ENCODE measurements at places on chromosomes 2 and 18. TPM values are rescaled to one million over a fixed set of nuclear protein-coding genes. Genes with fewer than 3 reads are reported as not detected.

DNA sequence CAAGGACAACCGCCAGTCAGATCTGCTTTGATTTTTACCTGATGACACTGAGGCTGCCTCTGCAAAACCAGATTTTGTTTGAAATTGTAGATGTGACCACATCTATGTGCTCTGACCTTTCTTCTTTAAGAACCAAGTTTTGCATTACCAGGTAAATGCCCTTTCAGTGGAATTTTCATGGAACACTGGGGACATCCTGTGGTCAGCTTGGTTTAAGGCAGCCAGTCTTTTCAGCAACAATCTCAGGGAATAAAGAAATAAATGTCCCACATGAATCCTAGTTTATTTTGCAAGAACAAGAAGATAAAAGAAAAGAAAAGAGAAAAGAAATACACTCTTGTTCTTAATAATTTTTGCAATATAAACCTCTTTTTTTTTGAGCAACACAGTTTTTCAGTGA, 90.6 kb downstream of the POU3F3 start:
- no peak for DNase-seq

DNA sequence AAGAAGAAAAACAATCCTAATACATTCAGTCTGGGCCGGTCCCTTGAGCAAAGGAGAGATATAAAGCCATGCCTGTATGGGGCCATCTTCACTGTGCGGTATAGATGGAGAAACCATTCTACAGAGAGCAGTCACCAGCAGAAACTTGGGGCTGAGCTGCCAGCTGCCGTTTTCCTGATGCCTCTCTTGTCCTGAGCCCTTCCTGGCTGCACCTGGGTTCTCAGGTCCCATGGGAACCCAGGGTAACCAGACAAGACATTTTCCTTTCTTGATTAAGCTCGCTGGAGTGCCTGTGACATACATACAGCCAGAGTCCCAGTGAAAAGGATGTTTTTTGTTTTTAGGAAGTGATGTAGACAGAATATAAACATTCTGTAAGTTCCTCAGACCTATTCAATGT, 5.3 kb upstream of the METTL21A start:
- DNase-seq, result no peak

DNA sequence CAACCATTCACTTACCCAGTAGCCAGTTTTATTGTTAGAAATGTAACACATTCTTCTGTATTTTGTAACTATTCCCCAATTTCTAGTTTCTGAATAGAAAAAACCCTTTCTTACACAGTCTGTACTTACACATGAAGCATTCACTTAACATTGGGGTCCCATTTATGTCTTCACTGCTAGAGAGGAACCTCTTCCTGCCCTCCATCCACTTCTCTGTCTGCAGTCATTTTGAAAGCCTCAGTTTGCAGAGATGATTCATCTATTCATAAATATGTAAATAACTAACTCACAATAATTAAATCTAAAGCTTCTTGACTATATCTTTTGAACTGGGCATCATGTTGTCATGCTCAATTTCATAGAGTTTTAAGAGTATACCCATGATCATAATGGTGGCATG, 55.9 kb downstream of the ZRANB3 start:
- no peak for DNase-seq

- DNase-seq, result no peak
Measured at GRCh38 chr2:96679848-96680247, 37.3 kb downstream of the FER1L5 start.

GRCh38 chr2:222499226-222499625, 74.9 kb downstream of the SGPP2 start:
- DNase-seq, result no peak

- no peak for DNase-seq
Measured at GRCh38 chr2:58853420-58853819, 612.3 kb upstream of the FANCL start.

DNA sequence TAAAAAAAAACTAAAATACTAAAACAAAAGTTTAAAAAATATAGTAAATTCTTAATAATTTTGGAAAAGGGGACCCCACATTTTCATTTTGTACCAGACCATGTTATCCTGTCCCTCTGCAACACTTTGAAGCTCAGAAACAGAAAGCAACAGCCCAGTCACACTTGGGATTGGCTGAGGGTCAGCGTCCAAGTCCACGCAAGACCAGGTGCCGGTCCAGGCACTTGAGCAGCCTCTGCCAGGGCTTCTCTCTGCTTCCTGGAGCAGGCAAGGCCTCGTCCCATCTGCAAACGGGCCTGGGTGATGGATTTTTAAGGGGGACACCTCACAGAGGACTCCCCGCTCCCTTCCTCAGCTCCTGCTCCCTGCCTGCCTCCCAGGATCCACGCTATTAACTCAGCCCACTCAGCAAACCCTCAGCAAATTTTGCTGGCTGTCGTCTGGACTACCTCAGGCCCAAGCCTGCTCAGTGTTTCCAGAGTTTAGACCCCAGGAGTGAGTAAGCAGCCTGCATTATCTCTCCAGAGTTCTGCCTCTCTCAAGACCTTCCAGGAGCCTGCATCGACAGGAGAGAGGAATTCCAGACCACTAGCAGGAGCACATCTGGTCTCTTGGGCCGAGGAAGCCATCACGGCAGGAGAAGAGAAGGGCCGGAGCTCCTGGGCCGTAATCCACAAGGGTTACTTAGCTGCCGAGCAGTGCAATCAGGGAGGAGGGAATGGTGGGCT, 88.7 kb upstream of the STPG4 start:
- DNase-seq, result no peak

- DNase-seq, result no peak
Measured at GRCh38 chr18:22176420-22177326, 7.3 kb downstream of the GATA6 start.

DNA sequence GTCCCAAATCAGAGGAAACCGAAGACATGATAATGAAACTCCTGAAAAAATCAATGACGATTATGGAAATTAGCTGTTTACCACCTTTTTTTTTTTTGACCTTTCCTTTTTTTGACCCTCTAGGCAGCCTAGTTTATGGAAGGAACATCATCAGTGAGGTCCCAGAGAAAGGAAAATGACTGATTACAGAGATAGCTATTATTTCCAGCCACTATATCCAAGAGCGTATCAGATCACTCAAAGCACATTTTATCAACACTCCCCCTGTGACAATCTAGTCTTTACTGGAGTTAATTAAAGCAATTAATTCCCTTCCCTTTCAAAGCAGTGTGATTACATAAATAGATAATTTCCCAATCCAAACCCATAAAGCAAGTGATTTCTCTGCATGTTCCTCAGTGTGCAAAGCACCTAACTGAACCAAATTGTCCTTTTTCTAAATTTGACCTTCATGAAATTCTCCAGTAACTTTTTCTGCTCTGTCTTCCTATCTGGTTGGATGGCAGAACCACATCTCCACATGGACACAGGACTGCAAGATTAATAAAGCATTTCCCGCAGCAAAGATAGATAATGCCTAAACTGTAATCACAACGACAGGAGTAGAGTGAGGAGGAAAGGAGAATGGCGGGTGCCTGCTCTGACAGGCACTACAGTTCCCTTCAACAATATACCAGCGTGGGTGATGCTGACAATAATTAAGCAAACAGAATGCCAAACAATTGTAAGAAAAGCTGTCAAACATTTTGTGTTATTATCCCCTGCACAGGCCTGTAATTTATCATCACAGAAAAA, 194.4 kb downstream of the SLC8A1 start:
- no peak for DNase-seq

DNA sequence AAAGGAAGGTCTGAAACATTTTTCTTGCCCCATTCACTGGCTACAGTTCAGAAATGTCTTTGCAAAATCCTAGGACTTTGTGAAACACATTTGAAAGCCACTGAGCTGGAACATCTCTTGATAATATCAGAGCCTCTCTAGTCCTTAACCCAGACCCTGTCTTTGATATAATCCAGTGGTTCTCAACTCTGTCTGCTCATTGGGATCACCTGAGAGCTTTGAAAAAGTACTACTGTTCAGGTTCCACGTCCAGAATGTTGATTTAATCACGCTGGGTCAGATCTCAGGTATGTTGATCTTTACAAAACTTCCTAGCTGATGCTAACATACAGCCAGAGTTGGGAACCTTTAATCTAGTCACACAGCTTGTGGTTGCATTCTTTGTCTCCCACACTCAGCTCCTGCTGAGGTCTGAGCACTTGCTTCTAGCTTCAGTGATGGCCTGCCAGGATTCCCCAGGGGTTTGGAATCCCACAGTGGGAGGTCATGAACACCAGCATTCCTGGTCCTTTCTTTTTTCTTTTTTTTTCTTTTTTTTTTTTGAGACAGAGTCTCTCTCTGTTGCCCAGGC, 262.7 kb downstream of the SETBP1 start:
- DNase-seq, result no peak

GRCh38 chr2:30104307-30104706, 42.5 kb upstream of the YPEL5 start:
- no peak for DNase-seq

DNA sequence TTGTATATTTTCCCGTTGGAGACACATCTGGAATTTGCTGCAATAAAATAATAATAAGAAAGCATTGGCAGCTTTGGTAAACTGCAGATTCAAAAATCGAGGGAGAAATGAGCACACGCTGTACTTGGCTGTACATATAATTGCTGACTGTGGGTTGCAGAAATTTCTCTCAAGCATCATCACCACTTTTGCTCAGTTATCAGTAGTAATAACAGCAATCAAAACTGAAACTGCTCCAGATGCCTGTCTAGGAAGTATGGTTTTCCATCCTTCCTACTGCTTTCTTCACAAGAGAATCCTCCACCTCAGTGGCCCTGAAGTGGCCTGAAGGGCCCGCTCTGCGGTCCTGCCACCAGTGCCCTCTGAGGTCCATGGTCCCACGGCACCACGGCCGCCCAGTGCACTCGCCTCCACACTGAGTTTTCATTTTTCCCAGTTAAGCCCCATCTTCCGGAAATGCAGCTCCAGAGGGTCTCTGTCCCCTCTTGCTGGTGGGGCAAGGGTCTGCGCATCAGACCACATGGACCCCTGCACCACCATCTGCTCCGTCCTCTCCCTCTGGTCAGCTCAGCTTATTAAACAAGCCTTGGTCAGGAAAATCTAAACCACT, 3.9 kb downstream of the DUSP28 start:
- no peak for DNase-seq

GRCh38 chr2:143177096-143177786, 48.0 kb downstream of the ARHGAP15 start:
- DNase-seq, result no peak

DNA sequence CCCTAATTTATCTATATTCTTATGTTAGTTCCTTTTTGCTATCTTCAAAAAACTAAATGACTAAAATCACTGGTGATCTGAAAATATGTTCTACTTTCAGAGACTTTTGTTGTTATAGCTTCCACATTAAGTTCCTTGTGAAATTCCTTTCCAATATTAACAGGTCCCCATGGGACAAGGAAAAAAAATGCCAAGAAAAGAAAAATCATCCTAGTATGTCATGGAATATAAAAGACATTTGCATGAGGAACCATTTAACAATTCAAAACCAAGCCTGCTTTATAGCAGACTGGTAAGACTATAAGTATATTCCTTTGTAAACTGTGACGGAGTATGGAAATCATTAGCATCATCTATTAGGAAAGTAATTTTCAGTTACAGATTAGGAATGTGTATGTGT, 48.1 kb downstream of the COBLL1 start:
- no peak for DNase-seq

Gene SLC9A4
- total RNA-seq, result not detected

Gene CFAP65
- total RNA-seq, result not detected

Gene ASIC4
- total RNA-seq, result not detected

Gene GAREM2
- total RNA-seq, result 0.28 TPM

Gene VWC2L
- not detected for total RNA-seq

Gene UCN
- not detected for total RNA-seq

Gene AQP12B
- total RNA-seq, result not detected

Gene MC2R
- total RNA-seq, result not detected

Gene KIF1A
- under 0.01 TPM for total RNA-seq

Gene NETO1
- 0.36 TPM for total RNA-seq
